ENCODE measurements at places on chromosomes 2 and 18.

DNA sequence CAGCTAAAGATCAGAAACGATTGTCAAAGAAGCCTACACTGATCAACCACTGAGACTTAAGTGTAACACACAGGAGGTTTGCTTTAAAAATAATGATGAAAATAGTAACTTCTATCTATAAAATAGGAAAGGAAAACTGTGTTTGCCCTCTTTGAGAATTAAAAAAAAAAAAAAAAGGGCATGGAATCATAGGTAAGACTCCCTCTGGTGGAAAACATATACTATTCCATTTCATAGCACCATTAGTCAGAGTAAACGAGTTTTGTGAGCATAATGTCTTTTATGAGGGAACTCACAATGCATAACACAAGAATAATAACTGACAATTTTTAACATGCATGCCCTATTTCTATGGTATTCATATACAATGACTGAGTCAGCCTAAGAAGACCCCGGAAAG lies 36.3 kb downstream of the SLC35F5 start:
- no peak for DNase-seq

DNA sequence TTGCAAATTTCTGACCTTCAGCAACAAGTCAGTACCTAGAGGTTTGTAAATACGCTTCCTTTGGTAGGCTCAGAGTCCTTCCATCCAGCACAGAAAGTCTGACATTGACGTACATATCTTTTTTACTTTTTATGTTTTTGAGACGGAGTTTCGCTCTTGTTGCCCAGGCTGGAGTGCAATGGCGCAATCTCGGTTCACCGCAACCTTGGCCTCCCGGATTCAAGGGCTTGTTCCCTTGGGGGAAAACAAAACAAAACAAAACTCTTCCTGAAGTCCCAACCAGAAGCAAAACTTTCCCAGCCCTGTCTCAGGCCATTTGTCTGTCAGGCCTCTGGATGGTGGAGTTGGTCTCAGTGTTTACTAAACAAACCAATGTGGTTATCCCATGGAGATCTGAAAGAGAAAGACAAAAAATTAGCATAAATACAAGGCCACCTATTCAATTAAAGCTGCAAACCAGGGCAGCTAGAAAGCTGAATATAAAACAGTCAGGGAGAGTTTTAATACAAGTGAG lies 29.6 kb upstream of the ATL2 start:
- DNase-seq, result no peak

DNA sequence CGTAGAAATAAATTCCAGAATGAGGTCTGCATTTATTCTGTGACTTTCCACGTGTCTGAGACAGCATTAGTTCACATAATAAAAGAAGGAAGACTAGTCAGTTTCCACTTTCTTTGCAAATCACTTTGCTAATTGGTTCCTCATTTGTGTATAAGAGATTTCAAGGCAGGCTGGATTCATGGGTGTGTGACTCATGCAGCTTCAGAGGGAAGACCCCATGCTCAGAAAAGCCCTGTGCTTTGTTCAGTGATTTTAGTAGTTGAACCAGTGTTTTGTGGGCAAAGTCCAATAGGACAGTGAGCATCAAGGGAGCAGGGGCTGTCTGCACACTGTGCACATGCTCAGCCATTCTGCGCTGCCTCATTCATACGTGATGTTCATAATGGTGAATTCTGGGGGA lies 297.8 kb downstream of the DLGAP1 start:
- no peak for DNase-seq

GRCh38 chr2:216735086-216735485 lies 39.7 kb upstream of the IGFBP5 start:
- no peak for DNase-seq

- no peak for DNase-seq
These were observed 12.4 kb downstream of the ASB1 start for GRCh38 chr2:238438856-238439849.
